ENCODE measurements at places on chromosomes 5 and 9.

DNA sequence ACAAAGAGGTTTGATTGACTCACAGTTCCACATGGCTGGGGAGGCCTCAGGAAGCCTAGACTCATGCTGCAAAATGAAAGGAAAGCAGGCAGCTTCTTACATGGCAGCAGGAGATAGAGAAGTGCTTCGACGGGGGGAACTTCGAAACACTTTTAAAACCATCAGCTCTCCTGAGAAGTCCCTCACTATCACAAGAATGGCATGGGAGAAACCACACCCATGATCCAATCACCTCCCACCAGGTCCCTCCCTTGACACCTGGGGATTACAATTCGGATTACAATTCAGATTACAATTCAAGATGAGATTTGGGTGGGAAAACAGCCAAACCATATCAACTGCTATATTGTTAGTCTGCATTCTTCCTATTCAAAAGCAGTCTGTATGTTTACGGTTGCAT lies 322.3 kb upstream of the ISL1 start:
- H3K4me3 ChIP-seq: no peak overlapping the region
- no peaks in the 10 kb centered on the region for H3K27me3 ChIP-seq
- H3K4me1 ChIP-seq: no peaks in the 10 kb centered on the region
- no peaks in the 10 kb centered on the region for H3K36me3 ChIP-seq
- DNase-seq: no peak

- H3K27ac ChIP-seq: peak overlapping the region; percentile 65
- no peak overlapping the region for H3K4me3 ChIP-seq
- H3K4me1 ChIP-seq: peaks cover 26% of the 10 kb centered on the region
- H3K27me3 ChIP-seq: no peaks in the 10 kb centered on the region
- H3K36me3 ChIP-seq: no peaks in the 10 kb centered on the region
These were observed 201.3 kb downstream of the ARHGAP26 start for GRCh38 chr5:142971303-142972013.

DNA sequence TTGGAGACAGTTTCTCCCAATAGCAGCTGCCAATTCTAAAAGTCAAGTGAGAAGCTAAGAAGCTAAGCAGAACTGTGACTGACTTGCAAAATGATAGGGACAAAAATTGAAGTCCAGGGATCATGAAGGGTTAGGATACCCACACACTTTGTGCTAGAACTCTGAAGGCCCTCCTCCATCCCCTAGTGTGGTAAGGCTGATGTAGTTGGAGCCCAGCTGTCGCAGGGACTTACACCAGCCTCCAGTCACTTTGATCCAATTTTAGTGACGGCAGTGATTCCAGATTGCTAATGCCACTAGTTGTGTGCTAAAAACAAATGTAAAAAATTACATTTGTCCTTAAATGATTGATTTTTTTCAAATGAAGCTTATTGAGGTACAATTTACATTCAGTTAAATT lies 742.7 kb upstream of the ZNF608 start:
- no peak overlapping the region for H3K4me3 ChIP-seq
- DNase-seq: no peak
- H3K27me3 ChIP-seq: no peaks in the 10 kb centered on the region
- no peak overlapping the region for H3K27ac ChIP-seq

GRCh38 chr9:25003686-25004085 lies 458.0 kb upstream of the IZUMO3 start:
- H3K4me3 ChIP-seq: no peak overlapping the region
- no peaks in the 10 kb centered on the region for H3K36me3 ChIP-seq
- no peaks in the 10 kb centered on the region for H3K4me1 ChIP-seq
- DNase-seq: no peak
- H3K27ac ChIP-seq: no peak overlapping the region

DNA sequence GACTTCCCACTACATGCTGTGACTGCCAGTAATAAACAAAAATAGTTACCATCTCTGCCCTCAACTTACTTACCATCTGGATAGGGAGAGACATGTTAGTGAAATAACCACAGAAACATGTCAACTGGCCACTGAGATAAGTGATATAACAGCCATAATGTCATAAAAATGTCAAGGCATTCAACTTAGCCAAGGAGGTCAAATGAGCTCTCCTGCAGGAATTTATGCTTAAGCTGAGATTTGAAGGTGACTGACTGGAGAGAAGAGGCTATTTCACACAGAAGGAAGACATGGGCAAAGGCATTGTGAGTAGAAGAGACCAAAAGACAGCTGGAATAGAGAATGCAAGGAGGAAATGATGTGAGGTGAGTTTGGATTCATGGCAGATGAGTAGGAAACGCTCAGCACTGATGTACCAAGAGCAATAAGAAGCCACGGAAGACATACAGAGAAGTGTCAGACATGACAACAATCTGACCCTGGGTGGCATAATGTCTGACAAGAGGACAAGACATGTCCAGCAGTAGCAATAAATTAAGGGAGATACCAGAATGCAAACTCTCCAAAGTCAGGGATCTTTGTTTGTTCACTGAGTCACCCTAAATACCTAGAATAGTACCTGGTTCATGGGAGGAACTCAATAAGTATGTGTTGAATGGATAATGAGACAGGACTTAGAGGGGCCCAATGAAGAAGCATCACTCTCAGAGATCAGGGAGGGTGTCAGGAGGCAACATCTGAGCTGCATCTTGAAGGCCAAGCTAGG lies 318.8 kb downstream of the ACTL7B start:
- H3K4me1 ChIP-seq: no peaks in the 10 kb centered on the region
- DNase-seq: no peak
- H3K27me3 ChIP-seq: no peaks in the 10 kb centered on the region
- no peak overlapping the region for H3K27ac ChIP-seq

Measured in T-cell (primary cell).